ENCODE measurements at places on chromosomes 13 and 19. TPM values are rescaled to one million over a fixed set of nuclear protein-coding genes. Genes with fewer than 3 reads are reported as not detected.

DNA sequence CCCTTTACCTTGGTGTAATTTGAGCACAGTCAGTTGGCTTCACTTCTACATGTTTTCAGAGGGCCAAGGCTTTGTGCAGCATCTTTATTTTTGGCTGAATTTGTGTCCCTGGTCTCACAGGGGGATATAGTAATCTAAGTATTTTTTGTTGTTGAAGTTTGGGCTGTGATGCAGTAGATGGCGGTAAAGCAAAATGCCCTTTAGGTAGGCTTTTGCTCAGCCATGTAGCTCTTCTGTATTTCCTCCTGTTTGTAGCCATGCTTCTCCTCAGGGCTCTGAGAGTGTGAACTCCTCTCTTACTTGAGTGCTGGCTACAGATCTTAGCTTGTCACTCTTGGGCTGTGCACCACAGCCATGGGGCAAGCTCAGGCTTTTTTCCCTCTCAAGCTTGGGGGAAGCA lies 328.6 kb downstream of the SLITRK5 start:
- no peak for DNase-seq

DNA sequence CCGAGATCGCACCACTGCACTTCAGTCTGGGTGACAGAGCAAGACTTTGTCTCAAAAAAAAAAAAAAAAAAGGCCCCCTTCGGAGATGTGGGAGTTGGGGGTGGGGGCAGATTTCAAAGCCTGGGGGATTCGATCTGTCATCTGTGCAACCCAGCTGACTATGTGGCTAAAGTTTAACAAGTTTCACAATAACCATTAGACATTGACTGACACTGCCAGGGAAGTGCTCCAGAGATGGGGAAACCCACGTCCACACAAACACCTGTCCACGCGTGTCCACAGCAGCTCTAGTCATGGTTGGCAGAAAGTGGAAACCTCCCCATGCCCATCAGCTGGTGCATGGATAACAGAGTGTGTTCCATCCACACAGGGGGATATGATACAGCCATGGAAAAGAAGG lies 37.6 kb upstream of the HOMER3 start:
- DNase-seq, result no peak

GRCh38 chr19:32233885-32234284 lies 111.5 kb upstream of the ZNF507 start:
- DNase-seq, result no peak

GRCh38 chr19:6772866-6773322 lies 386 bp downstream of the VAV1 start:
- no peak for DNase-seq

DNA sequence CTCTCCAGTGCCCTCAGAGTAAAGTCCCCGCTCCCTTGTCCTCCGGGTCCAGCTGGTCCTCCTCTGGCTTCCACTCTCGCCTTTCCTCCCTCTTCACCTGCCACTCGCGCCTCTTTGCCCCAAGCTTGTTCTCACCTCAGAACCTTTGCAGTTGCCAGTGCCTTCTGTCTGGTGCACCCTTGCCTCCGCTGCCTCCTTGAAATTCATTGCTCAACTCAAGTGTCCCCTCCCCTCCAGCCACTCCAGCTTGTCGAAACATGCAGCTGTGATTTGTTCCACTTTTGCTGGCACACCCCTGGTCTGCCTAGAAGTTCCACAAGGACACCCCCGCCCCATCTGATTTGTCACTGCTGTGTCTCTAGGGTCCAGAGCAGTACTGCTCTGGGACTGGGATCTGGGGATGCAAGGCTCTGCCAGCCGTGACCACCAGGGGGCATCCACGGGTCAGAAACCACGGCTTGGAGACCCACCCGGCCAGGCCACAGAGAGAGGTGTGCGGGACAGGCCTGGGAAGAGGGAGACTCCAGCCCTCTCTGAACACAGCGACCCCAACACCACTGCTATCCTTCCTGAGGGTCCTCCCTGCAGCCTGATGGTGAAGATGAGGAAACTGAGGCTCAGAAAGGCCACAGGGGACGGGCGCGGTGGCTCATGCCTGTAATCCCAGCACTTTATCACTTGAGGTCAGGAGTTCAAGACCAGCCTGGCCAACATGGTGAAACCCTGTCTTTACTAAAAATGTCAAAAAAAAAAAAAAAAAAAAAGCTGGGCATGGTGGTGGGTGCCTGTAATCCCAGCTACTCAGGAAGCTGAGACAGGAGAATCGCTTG lies 49.9 kb downstream of the AP1M1 start:
- DNase-seq, result peak; percentile 48

GRCh38 chr13:45941261-45941660 lies 89.7 kb upstream of the SIAH3 start:
- DNase-seq, result no peak

DNA sequence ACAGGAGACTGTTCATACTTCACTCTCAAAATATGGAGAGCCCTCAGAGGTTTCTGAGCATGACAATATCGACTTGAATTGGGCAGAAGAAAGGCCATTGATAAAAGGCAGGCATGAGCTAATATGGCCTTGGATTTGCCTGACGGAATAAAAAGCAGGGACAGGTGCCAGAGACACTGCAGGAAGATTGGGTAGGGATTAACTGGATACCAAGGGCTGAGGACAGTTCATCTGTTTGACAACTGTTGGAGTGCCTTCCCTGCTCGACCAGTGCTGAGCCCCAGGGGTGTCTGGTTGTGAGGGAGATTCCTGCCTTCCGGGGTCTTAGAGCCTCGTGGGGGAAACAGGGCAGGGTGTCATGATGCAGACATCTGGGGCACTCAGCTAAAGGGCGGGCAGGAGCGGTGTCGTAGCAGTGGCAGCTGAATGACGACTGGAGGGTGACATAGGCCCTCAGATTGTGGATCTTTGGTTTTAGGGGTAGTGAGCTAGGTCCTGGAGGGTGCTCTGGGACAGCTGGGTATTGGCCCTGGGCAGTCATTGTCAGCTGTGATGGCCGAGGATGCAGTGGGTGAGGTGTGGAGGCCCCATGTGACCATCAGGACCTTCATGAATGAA lies 12.3 kb downstream of the GATAD2A start:
- DNase-seq, result no peak

DNA sequence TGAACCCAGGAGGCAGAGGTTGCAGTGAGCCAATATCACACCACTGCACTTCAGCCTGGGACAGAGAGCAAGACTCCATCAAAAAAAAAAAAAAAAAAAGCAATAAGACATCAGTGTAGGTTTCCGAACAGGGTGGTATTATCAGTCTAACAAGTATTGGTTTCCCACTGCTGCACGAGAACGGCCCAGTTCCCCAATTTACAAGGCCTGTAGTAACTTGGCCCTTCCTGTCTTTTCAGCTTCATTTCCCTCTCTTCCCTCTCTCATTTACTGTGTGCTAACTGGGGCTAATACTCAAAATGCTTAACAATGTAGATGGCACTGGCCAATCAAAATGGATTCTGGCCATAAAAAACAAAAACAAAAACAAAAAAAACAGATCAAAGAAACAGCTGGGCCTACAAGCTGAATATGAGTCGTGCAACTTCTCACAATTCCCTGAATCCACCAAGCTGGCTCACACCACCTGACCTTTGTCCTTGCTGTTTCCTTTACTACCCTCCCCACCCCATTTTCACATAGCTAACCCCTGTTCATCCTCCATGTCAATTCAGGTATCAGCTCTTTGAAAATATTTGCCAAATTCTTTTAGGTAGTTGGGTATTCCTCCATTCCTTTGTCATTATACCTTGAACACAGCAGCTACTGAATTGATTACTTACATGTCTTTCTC lies 2.4 kb downstream of the TEX101 start:
- no peak for DNase-seq

- DNase-seq, result no peak
These were observed 8.6 kb upstream of the IRS2 start for GRCh38 chr13:109795011-109795410.

- peak; percentile 51 for DNase-seq
These were observed 8.1 kb downstream of the ATG4D start for GRCh38 chr19:10551698-10552301.

DNA sequence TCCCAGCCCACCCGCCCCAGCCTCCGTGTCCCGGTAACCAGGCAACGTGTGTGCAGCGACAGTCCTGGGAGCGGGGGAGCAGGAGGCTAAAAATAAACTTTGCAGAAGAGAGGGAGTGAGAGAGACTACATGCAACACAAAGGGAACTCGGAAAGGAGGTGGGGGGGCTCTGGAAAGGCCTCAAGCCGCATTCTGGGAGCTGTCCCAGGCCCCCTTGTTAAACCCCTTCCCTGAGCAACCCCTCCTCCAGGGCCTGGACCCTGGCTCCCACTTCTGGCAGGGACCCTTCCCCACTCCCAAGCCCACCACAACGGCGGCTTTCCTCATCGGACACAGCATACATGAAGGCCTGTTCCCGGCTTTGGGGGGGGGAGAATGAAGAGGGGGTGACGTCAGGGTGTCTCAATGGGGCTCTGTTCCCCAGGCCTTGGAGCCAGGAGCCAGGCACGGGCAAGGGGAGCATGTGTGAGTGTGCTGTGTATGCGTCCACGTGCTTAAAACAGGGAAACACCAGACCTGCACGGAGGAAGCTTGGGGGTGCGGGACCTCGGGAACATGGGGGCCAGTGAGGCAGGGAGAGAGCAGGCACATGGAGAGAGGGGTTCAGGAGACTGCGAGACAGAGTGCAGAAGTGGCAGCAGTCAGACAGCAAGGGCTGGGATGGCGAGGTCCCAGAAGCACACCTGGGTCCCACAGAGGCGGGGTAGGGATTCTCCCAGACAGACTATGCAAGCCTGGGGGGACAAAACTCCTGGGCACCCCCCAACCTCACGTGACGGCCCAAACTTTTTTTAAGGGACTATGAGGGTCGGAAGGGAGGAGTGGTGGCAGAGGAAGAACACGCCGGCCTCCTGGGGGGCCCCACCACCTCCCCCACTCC lies 2.3 kb downstream of the ERF start:
- peak; percentile 66 for DNase-seq

DNA sequence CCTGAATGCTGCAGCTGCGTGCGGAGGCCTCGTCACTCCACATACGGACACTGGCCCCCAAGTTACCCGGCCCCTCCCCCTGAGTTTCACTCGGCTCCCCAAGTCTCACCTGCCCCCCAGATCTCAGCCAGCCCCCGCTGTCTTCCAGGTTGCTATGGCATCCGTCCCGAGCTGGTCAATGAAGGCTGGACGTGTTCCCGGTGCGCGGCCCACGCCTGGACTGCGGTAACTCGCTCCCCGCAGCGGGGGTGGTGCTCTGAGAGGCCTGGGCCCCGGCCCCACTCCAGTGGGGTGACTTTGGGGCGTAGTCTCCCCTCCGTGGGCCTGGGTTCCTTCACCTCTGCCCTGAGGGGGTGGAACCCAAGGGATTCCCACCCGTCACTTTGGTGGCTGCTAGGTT lies 168.2 kb downstream of the KDM4B start:
- no peak for DNase-seq

DNA sequence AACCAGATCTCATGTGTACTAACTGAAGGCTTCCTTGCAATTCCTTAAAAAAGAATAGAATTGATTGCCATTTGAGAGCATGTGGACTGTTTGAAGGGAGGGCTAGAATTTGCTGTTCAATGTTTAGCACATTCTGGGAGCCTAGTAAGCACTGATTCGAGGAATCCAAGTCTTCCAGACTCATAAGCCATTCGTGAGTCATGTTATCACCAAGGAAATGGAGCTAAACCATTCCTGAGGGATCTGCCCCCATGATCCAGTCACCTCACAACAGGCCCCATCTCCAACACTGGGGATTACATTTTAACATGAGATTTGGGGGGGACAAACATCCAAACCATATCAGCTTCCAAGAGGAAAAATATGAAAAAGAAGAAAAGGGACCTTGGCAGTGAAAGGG lies 276.4 kb downstream of the KCNRG start:
- DNase-seq, result no peak

DNA sequence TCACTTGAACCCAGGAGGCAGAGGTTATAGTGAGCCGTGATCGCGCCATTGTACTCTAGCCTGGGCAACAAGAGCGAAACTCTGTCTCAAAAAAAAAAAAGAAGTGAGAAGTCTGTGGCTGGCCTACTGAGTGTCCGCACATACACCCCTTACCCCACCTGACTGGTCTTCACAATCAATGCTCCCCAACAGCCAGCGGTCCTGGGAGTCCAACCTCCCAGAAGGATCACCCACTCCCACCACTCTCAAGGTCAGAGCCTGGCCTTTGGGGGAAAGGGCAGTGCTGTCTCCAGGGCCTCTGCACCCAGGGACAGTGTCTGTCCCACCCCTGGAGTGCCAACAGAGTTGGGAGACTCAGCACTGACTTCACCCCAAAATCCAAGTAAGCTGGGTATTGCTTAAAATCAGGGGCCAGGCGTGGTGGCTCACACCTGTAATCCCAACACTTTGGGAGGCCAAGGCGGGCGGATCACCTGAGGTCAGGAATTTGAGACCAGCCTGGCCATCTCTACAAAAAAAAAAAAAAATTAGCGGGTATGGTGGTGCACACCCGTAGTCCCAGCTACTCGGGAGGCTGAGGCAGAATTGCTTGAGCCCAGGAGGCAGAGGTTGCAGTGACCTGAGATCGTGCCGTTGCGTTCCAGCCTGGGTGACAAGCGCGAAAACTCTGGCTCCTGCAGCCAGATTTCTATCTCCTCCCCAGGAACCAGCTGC lies 2.3 kb upstream of the CD320 start:
- DNase-seq, result no peak

GRCh38 chr13:79658333-79658975 lies 177.5 kb downstream of the NDFIP2 start:
- no peak for DNase-seq

- DNase-seq, result no peak
These were observed 721 bp downstream of the TNFSF11 start for GRCh38 chr13:42574435-42575311.

GRCh38 chr19:33740811-33741396 lies 55.8 kb upstream of the KCTD15 start:
- DNase-seq, result peak; percentile 16

DNA sequence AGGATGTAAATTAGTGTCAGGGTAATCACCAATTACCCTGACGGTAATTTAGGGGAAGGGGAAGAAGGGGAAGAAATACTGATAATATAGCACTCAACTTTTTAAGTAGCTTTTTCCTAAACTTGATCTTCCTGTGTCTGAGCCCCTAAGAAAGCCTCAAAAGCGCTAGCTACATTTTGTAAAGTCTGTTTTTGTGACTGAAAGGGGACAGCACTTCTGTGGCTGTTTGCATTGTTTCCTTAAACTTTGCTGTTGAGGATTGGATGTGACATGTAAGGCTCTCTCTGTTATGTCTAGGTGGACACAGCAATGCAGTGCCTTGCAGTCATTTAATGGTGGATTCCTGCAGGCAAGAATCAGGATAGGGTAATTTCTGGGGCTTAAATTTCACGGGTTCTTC lies 42.8 kb downstream of the SPATA13 start:
- DNase-seq, result no peak

POLR2I gene
- total RNA-seq, result 28.7 TPM

PLIN4 gene
- total RNA-seq, result 38.2 TPM

PLK5 gene
- not detected for total RNA-seq

ZNF274 gene
- total RNA-seq, result 15.7 TPM

IQCN gene
- 0.50 TPM for total RNA-seq

KCNN4 gene
- total RNA-seq, result 104 TPM

ZNF582 gene
- 2.4 TPM for total RNA-seq

COX7A1 gene
- total RNA-seq, result not detected

IGSF23 gene
- not detected for total RNA-seq

C2CD4C gene
- 1.8 TPM for total RNA-seq

CEBPA gene
- total RNA-seq, result 2.8 TPM

WIZ gene
- total RNA-seq, result 37.3 TPM

PSG2 gene
- total RNA-seq, result not detected

GTPBP3 gene
- total RNA-seq, result 25.3 TPM

Measured in mammary epithelial cell (primary cell).